Memory B cell (primary cell): ENCODE measurements at places on chromosomes 2 and 18.

DNA sequence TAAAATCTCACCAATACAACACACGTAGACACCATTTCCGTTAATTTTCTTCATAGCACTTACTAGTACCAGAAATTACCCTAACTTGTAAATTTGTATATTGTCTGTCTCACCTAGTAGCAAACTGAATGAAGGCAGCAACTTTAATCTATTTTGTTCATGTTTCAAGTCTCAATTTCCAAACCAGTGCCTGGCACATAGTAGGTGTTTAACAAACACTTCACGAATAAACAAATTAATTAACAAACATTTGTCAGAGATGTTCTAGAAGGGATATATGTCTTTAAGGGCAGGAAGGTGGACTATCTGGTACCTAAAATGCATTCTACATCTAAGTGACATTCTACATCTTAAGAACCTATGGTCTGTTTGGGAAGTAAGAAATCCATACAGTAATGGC lies 963 bp downstream of the THADA start:
- DNase-seq, result no peak

- DNase-seq, result no peak
These were observed 2.2 kb downstream of the HOXD10 start for GRCh38 chr2:176118601-176119339.

DNA sequence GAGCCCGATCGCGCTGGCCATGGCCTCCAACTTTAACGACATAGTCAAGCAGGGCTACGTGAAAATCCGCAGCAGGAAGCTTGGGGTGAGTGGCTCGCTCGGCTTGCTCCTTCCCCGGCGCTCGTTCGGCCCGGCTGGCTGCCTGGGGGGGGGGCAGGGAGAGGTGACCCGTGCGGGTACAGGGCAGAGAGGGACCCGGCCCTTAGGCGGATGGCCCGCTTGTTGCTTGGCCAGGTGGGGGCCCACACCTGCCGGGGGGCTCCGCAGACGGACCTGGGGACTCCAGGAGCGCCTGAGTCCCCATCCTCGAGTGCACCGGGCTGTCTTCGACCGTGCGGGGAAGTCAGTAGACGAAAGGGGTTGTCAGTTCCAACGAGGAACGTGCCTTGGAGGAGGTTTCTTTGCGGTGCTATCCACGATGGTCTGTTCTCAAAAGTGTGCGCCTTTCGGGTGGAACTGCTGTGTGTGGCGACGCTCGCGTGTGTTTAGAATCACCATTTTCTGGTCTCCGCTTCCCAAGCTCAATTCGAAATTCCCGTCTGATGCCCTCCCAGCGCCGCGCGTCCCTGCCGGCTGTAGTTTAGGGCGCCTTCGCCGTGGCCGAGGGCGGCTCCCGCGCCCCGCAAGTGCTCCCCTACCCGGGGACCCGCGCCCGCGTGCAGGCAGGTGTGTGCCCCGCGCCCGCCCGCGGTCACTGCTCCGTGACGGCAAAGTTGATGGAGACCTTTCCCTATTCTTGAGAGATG lies 711 bp downstream of the DOK6 start:
- DNase-seq, result no peak

- no peak for DNase-seq
These were observed 15.7 kb downstream of the CASP8 start for GRCh38 chr2:201275990-201276389.

DNA sequence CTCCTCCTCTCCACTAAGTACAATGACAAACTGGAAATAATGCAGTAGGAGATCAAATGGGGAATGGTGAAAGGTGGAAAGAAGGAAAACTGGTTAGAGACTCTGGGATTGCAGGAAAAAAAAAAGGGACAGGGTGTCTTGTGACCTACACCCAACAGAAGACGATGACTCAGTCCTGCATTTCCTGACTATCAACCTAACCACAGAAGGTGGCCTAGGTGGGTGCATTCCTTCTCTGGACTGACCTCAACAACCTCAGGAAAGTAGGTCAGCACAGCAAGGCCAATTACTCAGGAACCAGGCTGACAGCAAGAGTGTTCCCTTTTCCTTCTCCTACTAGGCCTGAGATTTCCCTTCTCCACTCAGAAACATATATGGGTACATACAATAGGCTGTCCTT lies 1386.4 kb upstream of the ZEB2 start:
- no peak for DNase-seq

DNA sequence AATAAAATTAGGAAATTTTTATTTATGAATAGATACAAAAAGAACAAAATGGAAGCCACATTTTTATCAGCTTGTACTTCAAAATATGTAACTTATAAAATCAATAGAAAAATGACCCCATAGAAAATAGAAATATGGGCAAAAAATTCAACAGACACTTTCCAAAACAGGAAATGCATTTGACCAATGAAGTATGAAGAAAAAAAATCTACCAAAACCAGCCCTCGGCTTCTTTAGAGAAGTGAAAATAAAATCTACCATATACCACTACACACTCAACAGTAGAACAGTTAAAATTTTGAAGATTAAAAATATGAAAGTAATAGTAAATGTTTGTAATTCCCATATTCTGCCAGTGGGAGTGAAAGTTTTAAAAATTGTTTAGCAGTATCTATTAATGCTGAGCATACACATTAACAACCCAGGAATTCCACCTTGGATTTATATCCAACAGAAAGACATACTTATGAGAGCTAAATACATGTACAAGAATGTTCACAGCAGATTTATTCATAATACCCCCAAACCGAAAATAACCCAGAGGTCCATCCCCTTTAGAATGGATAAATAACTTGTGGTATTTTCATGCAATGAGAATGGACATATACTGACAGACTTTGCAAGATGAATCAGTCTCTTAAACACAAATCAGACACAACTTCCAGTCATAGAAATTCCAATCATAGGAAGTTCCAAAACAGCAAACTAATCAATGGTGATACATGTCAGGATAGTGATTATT lies 318.0 kb downstream of the FIGN start:
- DNase-seq, result no peak

DNA sequence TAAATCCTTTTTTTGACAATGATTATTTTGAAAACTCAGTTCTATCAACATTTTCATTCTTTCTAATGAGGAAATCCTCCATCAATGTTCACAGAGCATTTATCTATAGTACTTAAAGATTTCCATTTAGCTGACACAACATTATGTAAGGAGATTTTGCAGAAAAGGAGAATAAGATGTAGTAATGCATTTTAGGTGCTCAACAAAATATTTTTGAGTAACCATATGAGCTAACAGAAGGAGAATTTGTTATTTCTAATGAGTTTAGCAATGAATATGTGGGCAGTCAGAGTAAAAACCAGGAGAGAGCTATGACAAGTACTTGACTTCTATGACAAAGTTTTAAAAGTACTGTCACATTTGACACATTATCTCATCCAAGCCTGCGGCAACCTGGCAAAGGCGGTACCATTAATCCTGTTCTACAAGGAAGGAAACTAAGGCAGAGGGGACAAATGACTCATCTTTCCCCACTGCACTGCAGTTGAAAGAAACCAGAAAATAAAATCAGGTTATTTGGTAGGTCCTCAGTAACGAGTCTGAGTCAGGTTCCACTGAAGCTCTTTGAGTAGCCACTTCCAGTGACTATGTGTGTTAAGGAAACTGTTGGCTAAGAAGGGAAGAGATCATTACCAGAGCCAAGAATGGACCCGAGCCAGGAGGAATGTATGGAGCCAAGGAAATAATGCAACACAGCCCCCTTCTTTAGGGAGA lies 134.1 kb upstream of the ITGB6 start:
- no peak for DNase-seq

- DNase-seq, result no peak
These were observed 18.6 kb downstream of the COLEC11 start for GRCh38 chr2:3613524-3613905.

DNA sequence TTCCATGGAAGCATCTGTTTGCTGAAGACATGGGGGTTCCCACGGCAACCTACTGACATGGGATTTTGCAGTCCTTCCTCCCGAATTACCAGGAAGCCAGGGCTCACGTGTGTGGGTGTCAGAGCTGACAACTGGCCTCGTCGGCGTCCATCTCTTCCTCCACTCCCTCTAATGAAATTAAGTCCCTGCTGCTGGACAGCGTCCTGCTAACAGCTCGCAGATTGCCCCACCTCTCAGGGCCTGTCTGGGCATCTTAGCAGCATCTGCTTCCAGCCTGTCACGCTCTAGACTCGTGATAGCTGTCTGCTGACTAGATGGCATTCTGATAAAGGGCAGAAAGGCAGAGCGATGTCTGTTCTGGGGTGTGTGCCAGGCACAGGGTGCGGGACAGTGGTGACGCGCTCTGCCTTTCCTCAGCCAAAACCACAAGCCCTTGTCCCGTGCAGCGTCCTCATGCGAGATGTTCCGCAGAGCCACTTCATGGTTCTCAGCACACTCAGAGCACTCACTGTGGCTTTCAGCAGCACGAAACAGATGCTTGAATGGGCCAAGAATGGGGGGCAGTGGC lies 161.1 kb downstream of the ARL4C start:
- no peak for DNase-seq

DNA sequence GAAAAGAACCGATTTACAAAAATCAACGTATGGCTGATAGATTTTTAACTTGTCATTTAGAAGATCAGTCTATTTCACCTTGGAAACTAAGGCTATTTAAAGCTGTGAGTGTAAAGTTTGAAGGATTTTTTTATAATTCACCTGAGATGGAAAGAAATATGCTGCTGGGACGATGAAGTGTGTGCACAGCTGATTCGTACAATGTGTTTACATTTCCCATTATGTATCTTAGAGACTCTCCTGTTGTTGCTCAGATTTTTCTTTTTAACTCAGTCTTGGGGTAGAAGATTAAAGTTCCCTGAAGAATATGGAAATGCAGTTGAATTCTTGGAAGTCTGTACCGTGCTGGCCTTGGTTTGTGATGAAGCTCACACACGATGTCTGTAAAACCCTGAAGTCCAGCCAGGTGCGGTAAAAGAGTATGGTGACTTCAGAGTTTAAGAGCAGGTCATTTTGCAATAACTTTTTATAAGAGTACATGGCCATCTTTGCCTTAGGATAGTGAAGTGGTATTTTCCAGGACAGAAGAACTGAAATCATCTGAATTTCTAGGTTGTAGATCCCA lies 250.1 kb downstream of the PRKCE start:
- DNase-seq, result no peak

GRCh38 chr2:236848501-236848900 lies 237.2 kb upstream of the COPS8 start:
- DNase-seq, result no peak

GRCh38 chr18:23069481-23069880 lies 65.8 kb upstream of the CABLES1 start:
- DNase-seq, result no peak

DNA sequence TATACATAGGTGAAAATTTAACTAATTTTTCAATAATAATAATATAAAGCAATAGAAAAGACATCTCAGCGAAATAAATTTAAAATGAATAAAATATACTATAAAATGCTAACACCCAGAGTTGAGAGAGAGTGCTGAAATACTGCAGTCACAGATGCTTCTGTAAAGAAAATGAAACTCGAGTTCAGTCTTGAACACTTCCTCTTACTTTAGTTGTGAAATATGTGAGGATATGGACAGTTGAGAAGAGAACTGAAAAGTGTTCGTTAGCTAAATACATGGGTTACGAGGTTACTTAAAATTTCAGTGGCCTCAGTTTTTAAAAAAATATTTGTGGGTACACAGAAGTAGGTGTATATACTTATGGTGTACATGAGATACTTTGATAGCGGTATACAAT lies 106.8 kb downstream of the DNAH7 start:
- DNase-seq, result no peak

GRCh38 chr2:23905155-23905554 lies 21.8 kb downstream of the ATAD2B start:
- no peak for DNase-seq
